ENCODE measurements at places on chromosomes 3 and 15. TPM values are rescaled to one million over a fixed set of nuclear protein-coding genes. Genes with fewer than 3 reads are reported as not detected.

Gene AMIGO3
- 2.0 TPM for total RNA-seq

Gene SPTBN5
- 1.1 TPM for total RNA-seq

Gene PARP15
- total RNA-seq: 49.1 TPM

Gene HYAL3
- 7.0 TPM for total RNA-seq

Gene HRG
- total RNA-seq: not detected

Gene GRIP2
- total RNA-seq: not detected

Gene ALDH1A2
- total RNA-seq: 0.62 TPM

Gene AP3B2
- total RNA-seq: not detected

Gene MYZAP
- not detected for total RNA-seq

Gene CPNE9
- not detected for total RNA-seq

Gene KIF23
- total RNA-seq: 50.7 TPM

Gene ZNF620
- 4.5 TPM for total RNA-seq

Gene ZCWPW2
- total RNA-seq: 0.25 TPM

Gene SNRPN
- 80.9 TPM for total RNA-seq

Gene HACD2
- 21.9 TPM for total RNA-seq

Gene PCBP4
- 17.8 TPM for total RNA-seq

Gene TM4SF4
- not detected for total RNA-seq

Gene BBX
- 55.8 TPM for total RNA-seq

Gene ROPN1
- total RNA-seq: not detected

Gene VEPH1
- total RNA-seq: not detected

Gene GPX1
- 86.4 TPM for total RNA-seq

Gene TRPM1
- total RNA-seq: not detected

Gene DHX30
- total RNA-seq: 78.1 TPM

Gene SERPINI2
- total RNA-seq: not detected

Gene TIGIT
- total RNA-seq: 35.5 TPM

Gene RBMS3
- total RNA-seq: 0.74 TPM

Gene GOLGA8N
- 44.6 TPM for total RNA-seq

Gene PLSCR4
- not detected for total RNA-seq

Gene PROS1
- total RNA-seq: 0.09 TPM

Gene SPSB4
- total RNA-seq: not detected

Gene ATP8B4
- 30.3 TPM for total RNA-seq

Gene GHSR
- not detected for total RNA-seq

Gene HAPLN3
- 80.8 TPM for total RNA-seq

Gene SGO1
- total RNA-seq: 28.8 TPM

Gene IGSF11
- total RNA-seq: 2.4 TPM

Gene CDCP1
- 7.1 TPM for total RNA-seq

Gene ZWILCH
- total RNA-seq: 28.1 TPM

Gene TMEM41A
- total RNA-seq: 20.9 TPM

Gene STRIT1
- not detected for total RNA-seq

Gene GABRG3
- not detected for total RNA-seq

Gene SEMA3G
- 0.06 TPM for total RNA-seq

Gene ITIH4
- 30.7 TPM for total RNA-seq

Gene NRG4
- not detected for total RNA-seq

Gene C3orf62
- 8.1 TPM for total RNA-seq
